ENCODE measurements at places on chromosomes 2 and 18.

GRCh38 chr18:79413901-79414300, 18.2 kb downstream of the NFATC1 start:
- no peak for DNase-seq

- no peak for DNase-seq
These were observed 45.3 kb downstream of the LRPPRC start for GRCh38 chr2:43950383-43951008.

DNA sequence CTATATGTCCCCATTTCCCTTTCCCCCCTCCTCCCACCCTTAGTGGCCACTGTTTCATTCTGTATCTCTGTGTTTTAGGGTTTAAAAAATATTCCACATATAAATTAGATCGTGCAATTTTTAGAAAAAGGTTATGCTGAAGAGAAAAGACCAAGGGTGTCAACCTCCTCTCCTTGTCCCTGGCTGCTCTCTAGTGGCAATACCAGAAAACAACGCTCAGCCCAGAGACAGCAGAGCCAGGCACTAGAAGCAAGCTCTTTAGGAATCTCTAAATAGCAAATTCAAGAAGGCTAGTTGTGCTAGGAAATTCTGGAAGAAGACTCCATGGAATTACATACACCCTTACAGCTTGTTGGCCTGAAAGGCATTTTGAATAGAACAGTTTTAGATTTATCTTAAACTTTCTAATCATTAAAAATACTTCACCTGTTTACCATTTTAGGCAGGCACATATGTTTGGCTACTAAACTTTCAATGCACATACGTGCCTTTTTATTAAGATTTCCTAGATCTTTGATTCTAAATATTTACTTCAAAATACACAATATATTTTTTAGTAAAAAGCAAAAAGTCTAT, 35.1 kb upstream of the RASGRP3 start:
- DNase-seq = peak; percentile 34

GRCh38 chr2:12533337-12534005, 183.3 kb upstream of the TRIB2 start:
- no peak for DNase-seq

DNA sequence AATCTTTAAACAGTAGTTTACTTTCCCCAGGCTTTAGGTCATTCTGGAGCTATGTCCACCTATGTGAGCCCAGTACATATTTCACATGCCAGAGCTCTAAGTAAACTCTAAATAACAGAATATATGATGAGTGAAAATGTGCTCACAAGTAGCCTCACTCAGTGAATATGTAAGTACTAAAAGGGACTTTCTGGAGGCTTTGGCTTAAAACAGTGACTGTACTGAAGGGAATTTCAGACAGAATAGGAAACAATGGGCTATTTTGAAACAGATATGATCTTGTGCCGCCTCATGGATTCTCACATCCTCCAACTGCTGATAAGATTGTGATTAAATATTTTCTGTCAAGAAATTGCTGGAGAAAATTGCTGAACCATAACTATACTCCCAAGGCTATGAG, 747.9 kb downstream of the SOCS6 start:
- no peak for DNase-seq

- no peak for DNase-seq
These were observed 54.1 kb upstream of the ACYP2 start for GRCh38 chr2:54061272-54061671.

DNA sequence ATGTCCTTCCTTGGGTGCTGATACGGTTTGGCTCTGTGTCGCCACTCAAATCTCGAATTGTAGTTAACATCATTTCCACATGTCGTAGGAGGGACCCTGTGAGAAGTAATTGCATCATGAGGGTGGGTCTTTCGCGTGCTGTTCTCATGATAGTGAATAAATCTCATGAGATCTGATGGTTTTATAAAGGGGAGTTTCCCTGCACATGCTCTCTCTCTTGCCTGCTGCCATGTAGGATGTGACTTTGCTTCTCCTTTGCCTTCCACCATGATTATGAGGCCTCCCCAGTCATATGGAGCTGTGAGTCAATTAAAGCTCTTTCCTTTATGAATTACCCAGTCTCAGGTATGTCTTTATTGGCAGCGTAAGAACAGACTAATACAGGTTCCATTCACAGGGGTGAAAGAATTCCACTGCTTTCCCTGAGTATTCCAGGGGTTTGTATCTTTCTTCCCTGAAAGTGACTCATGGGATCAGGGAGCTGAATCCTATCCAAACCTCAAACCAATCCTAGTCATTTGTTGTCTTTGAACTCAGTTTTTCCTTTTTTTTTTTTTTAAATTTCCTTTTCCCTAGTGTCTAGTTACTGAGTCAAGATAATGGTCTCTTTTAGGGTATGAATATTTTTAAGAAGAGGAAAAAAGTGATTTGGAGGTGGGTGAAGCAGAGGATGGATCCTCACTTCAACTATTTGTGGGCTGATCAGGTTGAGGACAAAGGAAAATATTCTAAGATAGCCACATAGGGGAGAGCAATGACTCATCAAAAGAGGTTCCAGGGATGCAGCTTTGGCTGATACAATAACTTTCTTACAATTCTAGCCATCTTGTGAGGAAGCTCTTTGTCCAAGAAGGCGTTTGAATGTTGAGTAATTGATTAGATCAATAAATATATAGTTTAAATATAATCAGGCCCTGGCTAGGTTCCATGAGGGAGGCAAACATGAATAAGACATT, 19.5 kb upstream of the KCNE4 start:
- DNase-seq = no peak

DNA sequence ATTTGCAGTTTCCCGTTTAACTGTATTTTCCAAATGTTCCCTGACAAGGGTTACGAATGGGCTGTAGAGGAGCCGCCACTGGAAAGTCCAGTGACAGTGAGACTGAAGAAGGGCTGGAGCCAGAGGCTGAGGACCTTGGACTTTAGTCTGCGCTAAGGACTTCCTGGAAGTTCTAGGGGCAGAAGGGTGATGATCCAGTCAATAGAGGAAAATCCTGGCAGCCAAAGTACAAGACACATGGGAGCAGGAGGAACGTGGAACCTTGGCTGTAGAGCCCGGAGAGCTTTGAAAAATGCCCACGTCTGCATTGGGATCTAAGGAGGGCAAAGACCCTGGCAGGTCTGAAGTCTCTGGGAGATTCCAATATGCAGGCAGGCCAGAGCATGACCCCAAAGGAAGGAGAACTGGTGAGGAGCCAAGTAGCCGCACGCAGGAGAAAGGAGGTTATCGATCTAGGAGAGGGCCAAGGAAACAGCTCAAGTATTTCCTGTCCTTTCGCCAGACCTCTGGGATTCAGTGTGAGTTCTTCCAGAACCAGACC, 28.5 kb downstream of the MBP start:
- DNase-seq = no peak

- no peak for DNase-seq
These were observed 5.2 kb downstream of the EML6 start for GRCh38 chr2:54728669-54729120.

DNA sequence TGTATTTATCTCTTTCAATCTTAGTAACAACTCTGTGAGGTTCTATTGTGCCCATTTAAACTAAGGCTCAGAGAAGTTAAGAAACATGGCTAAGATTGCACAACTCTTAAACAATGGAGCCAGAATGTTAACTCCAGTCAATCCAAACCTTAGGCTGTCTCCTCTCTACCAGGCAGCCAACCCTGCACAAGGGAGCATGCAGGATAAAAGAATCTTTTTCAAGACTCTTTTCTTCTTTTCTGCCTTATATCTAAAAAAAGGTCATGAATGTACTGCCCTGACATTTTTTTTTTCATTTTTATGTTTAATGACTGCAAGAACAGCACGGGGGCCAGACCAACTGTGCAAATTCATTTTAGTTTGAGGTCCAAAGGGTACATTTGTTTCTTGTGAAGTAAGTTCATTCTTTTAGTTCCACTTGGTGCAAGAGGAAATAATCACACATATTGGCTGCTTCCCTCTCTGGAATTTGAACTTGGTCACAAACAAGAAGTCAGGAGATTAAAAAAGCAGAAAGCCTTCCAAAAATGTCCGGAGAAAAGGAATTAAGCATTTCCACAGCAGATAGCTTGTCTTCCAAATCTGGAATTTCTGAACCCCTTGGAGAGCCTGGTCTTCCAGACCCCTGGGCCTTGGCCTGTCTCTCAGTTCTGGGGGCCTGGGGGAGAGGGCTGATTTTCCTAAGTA, 96.0 kb upstream of the RIOK3 start:
- DNase-seq = no peak

GRCh38 chr2:106885971-106886915, at the start of gene ST6GAL2:
TSS of gene ST6GAL2 (minus strand) at chr2:106886167. CDS start at chr2:106843977, 42,190 bp downstream.
- no peak for DNase-seq

DNA sequence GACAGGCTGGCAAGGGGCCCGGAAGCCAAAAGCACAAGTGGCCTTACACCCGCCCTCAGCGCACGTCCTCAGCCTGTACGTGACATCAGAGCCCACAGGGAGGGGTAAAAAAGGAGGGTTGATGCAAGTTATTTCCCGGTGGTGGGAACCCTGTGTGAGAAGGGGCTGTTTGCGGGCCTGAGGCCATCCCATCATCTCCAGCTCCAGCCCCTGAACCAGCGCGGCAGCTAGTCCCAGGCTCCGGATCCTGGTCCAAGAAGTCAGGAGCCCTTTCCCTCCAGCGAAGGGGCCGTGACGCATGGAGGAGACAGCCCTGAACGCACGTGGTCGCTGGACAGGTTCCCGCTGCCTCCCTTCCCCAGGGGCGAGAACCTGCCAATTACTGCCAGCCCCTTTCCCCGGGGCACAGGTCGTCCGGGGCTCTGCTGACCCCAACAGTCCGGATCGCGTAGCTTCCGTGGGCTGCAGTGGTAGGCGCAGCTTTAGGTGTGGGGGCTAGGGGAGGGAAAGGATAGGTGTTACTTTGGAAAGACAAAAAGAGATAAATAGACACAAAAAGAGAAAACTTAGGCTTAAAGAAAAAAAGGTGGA, 1.3 kb upstream of the LRP2 start:
- DNase-seq = no peak

- DNase-seq = no peak
These were observed 453.0 kb downstream of the GALR1 start for GRCh38 chr18:77702686-77703085.

- no peak for DNase-seq
These were observed 42.0 kb upstream of the GPD2 start for GRCh38 chr2:156394033-156394741.

DNA sequence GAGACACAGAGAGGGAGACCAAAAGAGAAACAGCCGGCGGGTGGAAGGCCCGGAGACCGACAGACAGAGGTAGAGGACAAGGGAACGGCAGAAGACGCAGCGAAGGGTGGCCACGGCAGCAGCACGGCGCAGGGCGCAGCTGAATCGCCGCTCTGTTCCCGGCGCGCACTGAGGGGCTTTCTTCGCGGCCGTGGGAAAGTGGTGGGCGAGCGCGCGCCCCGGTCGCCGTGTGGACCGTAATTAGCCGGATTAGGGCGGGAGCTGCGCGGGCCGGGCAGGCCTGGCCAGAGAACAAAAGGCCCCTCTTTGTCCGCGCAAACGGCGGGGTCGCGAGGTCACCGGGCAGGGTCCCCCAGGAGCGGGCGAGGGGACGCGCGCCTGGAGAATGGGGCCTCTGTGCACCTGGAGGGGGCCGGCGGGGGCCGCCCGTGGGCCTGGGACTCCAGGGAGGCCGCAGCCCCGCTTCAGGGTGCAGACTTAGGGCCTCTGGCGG, 158.3 kb downstream of the ZFP36L2 start:
- no peak for DNase-seq

DNA sequence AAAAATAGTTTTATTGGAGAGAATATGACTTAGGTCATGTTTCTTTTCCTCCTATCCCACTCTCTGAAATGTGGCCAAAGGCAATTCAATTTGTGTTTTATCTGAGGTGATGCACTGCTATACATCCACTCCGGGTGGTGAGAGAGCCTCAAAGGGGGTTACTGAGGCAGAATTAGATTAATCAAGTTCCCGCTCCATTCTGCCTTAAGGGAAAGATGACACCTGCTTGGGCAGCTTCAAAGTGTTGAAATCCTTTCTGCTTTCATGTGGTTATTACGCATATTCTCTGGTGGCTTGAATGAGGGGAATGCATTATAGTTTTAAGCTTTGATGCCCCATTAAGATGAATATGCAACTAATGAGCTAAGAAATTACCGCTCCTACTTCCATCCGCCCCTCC, 213.0 kb upstream of the TMEFF2 start:
- DNase-seq = no peak

DNA sequence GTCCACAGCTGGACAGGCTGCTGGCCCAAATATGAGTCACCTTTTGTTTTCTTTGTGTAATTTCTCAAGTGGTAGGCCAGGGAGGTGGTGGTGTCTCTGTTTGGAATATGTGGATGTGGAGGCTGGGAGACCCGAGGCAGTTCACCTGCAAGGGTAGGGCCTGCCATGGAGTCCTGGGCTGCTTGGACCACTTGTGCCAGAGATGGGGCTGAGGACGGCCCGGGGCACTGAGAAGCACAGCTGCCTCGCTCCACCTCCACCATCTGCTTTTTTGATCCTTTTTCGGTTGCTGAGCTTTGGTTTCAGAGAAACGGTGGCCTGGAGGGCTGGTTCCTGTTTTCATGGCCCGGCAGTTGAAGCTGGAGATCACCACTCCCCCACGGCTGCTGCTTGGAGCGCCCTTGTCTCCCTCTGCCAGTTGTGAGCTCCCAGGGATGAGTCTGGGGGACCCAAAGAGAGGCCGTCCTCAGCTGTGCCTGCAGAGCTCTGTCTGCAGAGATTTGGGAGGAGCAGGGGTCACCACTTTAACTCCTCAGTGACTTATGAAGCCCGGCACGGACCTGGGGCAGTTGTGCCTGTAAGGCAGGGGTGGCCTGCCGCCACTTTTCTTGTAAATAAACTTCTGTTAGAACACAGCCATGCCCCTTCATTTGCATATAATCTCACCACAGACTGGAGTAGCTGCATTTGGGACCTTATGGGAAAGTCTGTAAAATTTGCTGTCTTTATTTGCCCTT, 67.6 kb upstream of the MCFD2 start:
- DNase-seq = no peak

DNA sequence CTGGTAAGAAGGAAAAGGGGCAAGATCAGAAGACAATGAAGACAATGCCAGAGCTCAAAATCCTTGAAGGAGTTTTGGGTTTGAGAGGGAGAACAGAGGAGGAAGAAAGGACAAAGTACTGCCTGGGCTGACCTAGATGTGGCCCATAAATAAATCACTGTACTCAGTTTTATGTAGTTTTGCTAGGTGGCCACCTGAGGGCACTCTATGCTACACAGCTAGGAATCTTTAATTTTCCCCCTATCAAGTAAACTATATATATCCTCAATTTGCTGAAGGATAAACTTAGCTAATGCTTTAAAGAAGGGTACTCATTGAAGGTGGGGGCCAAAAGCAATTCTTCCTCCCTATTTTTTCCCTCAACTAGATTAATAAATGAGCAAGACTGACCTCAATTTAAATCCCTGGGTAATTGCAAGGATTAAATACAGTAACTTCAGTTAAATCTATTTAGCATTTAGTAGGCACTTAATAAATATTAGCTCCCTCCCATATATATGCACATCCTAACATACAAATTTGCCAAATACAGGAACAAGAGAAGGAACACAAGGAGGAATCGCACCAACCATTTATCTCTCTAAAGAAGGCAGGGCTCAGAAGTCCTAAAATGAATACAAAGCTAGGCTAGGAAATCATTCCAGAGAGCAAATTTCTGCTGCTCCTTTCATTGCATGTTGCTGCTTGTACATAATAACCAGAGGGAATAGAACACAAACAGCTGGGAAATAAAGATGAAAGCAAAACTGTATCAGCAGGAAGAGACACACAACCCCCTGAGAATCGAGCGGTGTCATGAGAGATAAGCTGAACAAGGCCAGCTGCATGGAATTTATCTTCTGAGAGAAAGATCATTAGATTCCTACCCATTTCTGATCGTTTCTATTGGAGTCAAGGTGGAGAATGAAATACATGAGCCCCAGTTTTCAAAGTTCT, 540.1 kb downstream of the NRXN1 start:
- no peak for DNase-seq

- no peak for DNase-seq
These were observed 264.9 kb upstream of the CCDC68 start for GRCh38 chr18:55224086-55224625.

- no peak for DNase-seq
These were observed 79.3 kb downstream of the SH3RF3 start for GRCh38 chr2:109208071-109208950.

Measured in activated gamma-delta T cell treated with Interleukin-2 at 50 U/mL for 16 hours (primary cell).